ENCODE measurements at places on chromosomes 7 and 10. TPM values are rescaled to one million over a fixed set of nuclear protein-coding genes. Genes with fewer than 3 reads are reported as not detected.

DNA sequence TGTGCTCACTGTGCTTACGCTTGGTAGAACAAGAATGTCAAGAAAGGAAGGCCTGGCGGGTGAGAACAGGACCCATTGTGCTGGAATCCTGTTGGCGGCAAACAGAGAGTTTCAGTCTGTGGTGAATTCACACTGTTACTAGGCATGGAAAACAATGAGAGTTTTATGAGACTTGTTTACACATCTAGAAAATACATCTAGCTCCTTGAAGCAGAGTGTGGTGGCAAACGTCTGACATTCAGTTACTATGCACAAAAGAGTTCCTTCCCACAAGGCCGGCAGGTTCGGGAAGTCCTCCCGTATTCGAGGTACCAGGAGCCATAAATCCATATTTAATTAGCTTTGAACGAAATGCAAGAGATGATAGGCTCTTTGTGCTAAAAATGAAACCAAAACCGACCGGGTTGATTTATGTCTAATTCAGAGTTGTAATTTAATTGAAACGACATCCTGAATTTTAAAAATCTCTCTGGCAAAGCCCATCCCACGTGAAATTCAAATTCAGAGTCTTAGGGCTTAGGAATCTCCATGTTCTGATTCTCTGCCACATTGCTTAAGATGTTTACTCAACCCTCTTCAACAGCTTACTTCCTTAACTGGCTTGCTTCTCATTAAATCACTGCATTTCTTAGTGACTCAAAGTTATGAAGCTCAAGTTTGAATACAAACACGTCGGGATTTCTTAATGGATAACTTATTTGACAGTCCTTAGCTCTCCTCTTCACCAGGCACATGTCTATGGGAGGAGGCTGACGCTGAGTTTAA lies 299.9 kb upstream of the PITRM1 start:
- DNase-seq = no peak

DNA sequence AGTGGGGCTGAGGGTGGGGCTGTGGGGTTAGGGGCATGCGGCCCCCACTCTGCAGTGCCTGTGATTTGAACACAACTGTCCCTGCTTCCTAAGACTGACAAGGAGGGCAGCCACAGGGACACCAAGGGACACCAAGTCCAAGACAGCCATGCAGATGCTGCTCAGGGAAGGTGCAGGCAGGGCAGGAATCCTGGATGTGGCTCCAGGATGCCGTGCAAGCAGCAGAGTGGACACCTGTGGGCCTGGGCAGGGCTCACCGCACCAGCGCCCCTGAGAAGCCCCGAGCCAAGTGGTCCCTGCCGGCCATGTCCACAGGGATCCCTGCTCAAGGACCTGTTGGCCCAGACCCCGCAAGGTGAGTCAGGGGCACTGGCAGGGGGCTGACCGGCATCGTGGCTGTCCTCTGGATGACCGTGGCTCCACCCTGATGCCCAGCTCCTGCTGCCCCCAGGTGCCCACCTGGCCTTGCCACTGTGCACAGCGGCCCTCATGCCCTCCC lies 58.5 kb downstream of the STK32C start:
- no peak for DNase-seq

DNA sequence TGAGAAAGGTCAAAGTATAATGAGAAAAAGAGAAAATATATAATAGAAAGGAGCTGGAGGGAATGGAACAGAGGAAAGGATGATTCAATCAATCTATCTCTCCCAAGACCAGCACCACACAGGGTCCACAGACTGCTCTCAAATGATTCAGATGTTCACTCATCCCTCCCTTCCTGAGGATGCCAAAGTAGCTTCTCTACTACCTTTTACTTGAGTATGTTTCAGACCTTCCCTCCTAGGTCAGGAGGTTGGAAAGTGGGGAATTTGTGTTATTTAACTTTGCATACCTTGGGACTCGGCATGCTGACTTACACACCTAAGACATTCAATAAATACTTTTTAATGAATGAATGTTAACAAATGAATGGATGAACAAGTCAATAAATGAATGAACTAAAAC lies 30.6 kb downstream of the CPVL start:
- no peak for DNase-seq

- DNase-seq = no peak
Measured at GRCh38 chr7:4770886-4771285, 4.5 kb upstream of the AP5Z1 start.

DNA sequence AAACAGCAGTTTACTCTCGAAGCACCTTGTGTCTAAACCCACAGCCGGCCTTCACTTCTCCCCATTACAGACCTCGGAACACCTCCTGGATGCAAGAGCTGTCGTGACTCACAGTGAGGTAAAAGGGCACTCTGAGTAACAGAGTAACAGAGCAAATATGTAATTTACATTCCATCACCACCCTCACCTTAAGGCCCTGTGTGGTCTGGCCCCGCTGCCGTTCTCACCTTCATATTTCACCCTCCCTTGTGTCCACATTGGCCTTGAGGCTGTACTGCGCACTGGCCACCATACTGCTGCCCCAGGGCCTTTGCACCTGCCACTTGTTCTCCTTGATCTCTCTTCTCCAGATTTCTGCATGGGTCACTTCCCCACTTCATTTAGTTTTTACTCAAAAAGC lies 12.6 kb downstream of the FFAR4 start:
- no peak for DNase-seq

DNA sequence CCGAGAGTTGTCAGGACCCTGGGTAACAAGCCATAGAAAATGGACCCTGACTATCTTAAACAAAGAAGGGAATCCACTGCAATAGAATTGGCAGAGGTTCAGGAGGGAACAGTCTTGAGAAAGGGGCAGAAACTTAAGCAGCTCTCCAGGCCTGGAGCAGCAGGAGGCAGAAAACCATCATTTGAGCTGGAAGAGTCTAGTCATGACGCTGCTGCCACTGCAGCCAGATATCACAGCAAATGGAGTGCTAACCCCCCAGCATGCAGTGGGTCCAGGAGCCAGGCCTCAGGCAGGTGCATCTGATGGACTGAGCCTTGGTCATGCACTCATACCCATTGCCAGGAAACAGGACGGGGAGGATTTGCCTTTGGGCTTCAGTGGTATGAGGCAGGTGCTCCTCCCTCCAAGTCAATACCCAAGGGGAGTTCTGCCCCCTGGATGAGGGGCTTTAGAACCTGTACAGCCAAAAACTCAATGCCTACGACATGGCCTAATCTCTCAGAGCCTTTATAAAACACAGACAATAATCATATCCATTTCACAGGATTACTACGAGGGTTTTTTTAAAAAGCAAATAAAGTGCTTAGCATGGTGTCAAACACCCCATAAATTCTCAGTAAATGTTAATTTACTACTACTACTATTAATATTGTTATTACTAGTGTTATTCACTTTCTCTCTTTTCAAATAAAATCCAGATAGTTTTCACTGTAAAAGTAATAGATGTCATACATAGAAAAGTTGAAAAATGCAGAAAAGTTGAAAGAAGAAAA lies 30.7 kb downstream of the DUSP5 start:
- no peak for DNase-seq

DNA sequence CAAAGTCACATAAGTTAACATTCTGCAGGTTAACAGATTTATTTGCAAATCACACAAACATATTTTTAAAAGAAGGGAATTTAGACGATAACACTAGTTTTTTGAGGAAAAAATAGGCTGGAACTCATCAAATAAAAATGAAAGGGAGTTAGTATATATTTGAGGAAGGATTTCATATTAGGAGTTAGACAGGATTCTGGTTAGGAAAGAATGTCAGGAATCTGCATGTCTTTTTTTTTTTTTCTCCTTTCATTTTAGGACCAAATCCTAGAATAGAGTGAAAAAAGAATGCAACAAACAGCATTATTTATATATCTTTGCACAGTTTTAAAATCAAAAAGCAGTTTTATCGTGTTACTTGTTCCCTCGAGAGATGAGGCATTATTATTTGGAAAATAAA lies 8.9 kb upstream of the TRDMT1 start:
- no peak for DNase-seq

- no peak for DNase-seq
Measured at GRCh38 chr7:143936087-143937009, 1.3 kb downstream of the OR2F2 start.

DNA sequence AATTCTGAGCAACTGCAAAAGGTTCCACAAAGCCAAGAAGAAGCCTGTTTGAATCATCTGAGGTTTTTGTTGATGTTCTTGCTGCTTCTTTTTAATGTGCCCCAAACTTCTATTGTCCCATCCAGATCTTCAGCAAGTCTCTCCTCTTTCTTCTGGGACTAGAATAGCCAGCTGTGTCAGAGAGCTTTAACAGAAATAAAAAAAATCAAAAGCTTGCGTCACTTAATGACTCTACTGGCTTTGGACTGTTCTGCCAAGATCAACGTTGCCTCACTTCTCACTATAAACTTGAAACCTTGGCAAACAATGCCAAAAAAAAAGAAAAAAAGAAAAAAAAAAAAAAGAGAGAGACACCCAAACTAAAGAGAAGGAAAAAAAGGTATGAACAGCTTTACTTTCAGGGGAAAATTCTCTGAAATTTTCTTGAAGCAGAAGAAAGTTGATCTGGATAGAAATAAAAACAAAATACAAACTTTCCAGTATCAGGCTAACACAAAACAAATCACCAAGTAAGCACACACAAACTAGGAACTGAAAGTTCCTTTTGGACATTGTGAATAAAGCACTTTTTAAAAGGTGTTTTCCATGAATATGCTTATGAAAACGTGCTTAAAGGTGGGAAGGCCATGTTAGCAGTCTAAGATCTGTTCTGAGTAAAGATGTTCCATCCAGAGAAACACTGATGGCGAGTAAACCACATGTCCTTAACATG lies 14.8 kb downstream of the USP54 start:
- no peak for DNase-seq

The HABP2 gene
- not detected for total RNA-seq

The ZNF716 gene
- not detected for total RNA-seq

The DNTT gene
- not detected for total RNA-seq

All from mesenteric fat pad (tissue), 1 donor.